Stimulated activated CD8-positive, alpha-beta memory T cell treated with anti-CD3 and anti-CD28 coated beads, Interleukin-2, amount 100 ng/mL, for 48 hours (primary cell): ENCODE measurements at places on chromosomes 4 and X.

DNA sequence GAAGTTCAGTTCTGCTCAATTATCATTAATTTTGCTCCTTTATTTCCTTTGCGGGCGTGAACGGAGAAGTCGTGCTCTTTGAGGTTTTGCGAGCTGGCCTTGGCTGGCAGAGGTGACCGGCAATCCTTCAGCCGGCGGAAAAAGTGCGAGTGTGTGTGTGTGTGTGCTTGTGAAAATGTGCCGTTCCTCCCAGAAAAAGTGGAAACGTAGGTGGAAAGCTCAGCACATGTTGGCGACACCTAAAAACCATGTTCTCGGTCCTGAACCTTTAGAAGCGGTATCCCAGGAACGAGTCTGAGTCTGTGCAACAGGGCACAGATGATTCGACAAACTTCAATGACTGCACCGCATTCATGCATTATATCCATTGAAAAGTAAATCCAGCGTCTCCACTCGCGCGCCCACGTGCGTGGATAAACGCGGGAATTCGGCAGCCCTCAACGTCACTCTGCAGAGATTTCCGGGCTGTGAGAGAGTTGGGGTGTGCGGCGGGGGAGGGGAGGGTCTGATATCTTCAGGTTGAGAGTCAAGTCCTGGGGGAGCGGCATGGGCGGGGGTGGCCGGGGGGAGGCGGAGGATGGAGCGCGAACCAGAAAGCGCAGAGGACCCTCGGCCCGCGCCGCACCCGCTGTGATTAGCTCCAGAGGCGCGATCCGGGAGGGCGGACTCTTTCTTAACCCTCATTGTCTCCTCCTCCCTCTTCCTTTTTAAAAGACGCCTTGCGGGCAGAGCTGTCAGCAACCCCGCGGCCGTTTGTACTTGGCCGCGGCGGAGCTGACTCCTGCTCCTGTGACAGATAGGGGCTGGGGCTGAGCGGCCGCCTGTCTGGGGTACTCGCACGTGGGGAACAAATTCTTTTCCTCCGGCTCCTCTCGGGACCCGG lies at the start of gene SHISA3:
TSS of gene SHISA3 (plus strand) at position 737 of the 883 bp plus-strand sequence. CDS start 569 bp downstream, outside the sequence.
- DNase-seq = no peak

GRCh38 chr4:3257556-3258482 lies 8.9 kb downstream of the MSANTD1 start:
- no peak for DNase-seq

- DNase-seq = no peak
These were observed 70.2 kb upstream of the LONRF3 start for GRCh38 chrX:118904218-118904617.

GRCh38 chr4:147839663-147840062 lies 107.8 kb downstream of the ARHGAP10 start:
- no peak for DNase-seq

DNA sequence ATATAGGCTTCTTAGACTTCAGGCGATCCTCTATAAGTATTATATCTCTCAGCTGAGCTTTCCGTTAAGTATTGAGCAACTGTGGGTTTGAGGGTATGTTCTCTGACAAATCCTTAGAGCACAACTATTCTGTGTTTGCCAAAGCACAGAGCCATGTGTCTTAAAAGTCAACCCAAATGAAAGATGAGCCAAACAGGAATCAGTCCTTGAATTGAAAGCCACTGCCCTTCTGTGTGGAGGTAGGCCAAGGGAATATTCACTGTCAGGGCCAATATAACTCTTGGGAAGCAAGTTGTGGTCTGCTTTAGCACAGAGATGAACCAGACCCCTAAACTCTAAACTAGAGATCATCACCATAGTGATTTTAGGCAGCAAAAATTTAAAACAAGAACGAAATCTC lies 164.0 kb downstream of the STAG2 start:
- DNase-seq = no peak

DNA sequence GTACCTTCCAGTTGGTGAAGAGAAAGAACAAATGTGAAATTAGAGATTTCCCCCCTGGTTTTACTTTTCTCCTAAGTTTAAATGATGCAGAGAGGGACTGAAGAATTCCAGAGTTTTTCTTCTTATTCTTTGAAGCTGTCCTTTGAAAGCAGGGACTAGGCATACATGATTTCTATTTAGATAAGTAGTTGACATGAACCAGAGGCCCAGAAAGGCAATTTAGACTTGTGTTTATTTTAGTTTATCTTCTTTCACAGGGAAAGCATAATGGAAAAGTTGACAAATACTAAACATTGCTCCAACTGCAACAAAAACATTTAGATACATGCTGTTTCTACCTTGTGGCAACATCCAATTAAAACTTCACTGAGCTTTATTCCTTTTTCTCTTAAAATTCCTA lies 32.0 kb downstream of the PTPN13 start:
- no peak for DNase-seq

DNA sequence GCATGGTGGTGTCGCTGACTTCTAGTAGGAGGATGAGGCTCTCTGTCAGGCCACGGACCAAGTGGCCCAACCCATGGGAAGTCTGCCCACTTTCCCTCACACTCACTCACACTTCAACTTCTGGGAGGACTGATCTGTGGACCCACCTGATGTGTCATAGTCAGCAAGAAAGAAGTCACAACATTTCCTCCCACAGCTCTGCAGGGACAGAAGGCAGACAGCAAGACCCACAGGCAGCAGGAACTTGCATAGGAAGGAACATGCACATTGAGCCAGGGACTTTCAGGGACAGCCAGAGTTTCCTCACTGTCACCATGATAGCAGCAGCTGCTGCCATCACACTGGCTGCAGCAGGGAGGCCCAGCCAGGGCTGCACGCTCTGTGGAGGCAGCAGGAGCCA lies 19.5 kb downstream of the XAGE5 start:
- DNase-seq = no peak

- DNase-seq = no peak
These were observed 346.5 kb upstream of the FAT1 start for GRCh38 chr4:187070158-187070557.

- no peak for DNase-seq
These were observed 297.0 kb upstream of the PUDP start for GRCh38 chrX:7444967-7445366.

GRCh38 chr4:136909626-136910025 lies 622.7 kb downstream of the PCDH18 start:
- no peak for DNase-seq

DNA sequence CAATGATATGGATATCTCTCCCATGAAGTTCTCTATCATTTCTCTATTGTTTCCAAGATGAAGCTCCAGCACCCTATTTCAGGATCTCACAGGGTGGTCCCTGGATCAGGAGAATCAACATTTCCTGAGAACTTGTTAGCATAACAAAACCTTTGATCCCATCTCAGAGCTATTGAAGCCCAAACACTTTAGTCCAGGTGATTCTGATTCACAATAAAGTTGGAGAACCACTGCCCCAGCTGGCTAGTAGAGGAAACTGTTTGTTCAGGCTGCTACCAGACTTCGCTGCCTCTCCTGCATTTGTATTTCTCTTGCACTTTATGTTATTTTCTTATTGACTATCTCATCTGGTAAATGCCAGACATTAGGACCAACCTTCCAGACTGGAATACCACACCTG lies 65.4 kb downstream of the CEP44 start:
- no peak for DNase-seq

- no peak for DNase-seq
These were observed 187.8 kb upstream of the NHS start for GRCh38 chrX:17187136-17187756.

DNA sequence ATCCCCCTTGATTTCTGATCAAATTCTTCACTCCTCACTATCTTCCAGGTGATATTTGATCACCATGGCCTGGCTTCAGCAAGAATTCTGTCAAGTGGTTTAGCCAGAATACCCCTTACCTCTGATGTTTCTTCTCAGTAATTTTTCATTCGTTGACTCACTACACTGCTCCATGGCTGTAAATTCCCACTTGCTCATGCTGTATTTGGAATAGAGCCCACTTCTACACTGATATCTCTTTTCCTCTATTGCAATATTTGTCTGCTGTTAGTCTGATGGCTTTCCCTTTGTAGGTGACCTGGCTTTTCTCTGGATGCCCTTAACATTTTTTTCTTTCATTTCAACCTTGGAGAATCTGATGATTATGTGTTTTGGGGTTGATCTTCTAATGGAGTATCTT lies 73.9 kb upstream of the DIPK2B start:
- no peak for DNase-seq

GRCh38 chrX:3651277-3651676 lies 62.2 kb downstream of the PRKX start:
- DNase-seq = no peak

GRCh38 chr4:105767579-105767978 lies 59.0 kb downstream of the GSTCD start:
- DNase-seq = no peak

GRCh38 chrX:72727846-72728245 lies 13.7 kb upstream of the PHKA1 start:
- no peak for DNase-seq

DNA sequence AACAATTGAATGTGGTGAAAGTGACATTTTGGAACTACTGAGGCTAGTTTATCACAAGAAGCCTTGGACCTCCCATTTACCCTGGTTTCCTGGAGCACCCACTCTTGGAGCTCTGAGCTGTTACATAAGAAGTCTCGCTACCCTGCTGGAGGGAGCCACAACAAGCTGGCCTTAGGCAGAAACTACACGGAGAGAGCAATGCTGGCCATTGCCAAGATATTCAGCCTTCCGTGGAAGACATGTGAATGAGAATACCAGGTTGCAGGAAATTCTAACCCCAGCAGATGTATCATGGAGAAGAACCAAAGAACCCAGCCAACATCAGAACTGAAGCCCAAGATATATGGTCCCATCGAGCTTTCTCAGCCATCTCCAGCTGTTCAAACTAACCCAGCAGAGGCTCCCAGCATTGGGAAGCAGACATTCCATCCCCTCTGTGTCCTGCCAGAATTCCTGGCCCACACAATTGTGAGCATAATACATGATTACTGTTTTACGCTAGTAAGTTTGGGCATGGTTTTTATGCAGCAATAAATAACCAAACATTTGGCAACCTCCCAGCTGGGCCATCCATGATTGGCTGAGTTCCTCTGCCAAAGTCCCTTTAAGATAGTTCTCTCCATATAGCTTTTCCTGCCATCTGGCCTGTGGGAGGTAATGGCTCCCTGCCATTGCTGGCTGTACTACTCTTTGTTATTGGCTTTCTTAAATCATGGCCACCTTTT lies 17.9 kb upstream of the PDE5A start:
- DNase-seq = no peak

GRCh38 chr4:18847249-18847890 lies 825.8 kb upstream of the LCORL start:
- no peak for DNase-seq

- DNase-seq = no peak
These were observed 734.4 kb upstream of the PABPC4L start for GRCh38 chr4:134936014-134936413.

DNA sequence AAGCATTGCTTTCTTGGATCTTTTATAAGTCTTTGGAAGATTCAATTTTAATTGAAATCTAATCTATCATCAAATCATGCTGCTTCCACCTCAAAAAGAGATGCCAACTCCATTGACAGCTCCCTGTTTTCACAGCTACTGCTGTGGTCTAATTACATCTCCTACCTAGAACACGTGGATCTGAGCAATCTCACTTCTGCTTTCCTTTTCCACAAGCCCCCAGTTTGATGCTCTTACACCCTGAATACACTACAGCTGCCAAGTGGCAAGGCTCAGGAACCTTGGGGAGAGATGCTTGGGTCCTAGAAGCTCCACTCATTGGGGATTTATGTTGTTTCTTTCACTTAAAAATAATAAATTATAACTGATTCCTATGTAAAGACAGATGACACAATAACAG lies 172.0 kb downstream of the CFAP299 start:
- DNase-seq = no peak

DNA sequence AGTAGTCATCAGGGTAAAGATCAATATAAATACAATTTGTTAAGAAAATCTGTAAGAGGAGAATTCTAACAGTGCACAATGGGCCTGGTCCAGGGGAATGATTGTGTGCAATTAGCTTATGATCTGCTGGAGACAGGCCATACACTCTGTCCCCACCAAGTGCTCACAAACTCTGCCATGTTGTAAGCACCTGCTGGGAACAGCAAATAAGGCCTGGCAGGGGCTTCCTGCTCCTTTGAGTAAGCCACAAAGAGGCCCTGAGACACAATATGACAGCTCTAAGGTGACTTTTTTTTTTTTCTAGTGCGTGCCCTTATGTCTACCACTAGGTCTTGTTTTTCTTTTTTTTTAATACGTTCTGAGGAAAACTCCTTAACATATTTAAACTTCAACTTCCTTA lies 866.3 kb upstream of the PCDH7 start:
- DNase-seq = no peak

DNA sequence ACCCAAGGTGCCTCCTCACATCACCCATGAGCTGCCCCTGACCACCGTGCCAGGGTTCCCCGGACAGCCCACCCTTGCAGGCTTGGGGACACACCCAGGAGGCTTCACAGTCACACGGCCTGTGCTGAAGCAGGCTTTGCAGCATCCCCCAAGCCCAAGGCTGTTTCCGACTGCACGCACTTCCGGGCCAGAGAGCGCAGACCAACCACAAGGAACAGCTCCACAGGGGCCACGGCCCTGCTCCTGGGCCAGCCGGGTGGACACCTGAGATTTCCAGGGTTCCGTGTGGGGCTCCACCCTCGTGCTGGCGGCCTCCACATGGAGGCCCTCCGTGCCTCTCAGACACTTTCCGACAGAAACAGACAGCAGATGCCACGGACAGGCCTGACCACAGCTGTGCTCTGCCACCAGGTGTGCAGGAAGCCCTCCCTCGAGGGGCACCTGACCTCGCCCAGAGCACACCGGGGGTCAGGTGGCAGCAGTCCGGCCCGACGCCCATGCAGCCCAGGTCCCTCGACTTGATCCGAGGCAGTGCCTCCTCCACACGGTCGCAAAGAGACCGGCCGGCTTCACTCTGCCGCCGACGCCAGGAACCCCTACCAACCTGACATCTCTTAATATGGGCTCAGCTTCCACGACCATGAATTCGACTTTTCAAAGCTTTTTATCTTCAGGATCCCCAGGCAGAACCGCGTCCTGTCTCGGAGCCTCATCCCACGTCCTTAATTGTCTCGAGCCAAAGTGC lies 8.0 kb downstream of the CTBP1 start:
- DNase-seq = no peak

DNA sequence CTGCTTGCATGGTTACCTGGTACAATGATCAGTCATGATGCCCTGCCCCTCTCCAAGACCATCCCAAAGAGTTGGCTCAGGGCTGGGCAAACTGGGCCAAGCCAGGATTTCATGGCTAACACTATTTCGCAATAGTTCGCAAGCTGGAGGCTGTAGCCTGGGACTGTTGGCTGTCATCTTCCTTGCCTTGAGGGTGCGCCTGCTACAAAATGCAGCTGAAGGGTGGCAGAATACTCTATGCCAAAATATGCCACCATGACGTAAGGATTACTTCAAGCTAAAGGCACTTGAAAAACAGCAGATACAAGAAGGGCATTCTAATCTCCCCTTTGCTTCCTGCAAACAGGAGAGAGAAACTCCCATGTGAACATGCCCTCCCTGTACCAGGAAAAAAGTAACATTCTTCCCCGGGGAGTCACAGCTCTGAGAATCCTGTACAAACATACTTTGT lies 21.0 kb downstream of the SAT1 start:
- DNase-seq = no peak

- no peak for DNase-seq
These were observed 143.5 kb downstream of the SOWAHB start for GRCh38 chr4:76754439-76754838.
